ENCODE measurements at places on chromosomes 4 and X.

- DNase-seq = no peak
Measured at GRCh38 chrX:66622209-66622608, 16.7 kb downstream of the EDA2R start.

- no peak for DNase-seq
Measured at GRCh38 chrX:95919605-95920004, 765.0 kb upstream of the DIAPH2 start.

- no peak for DNase-seq
Measured at GRCh38 chr4:69156913-69157312, 57.6 kb downstream of the UGT2B11 start.

DNA sequence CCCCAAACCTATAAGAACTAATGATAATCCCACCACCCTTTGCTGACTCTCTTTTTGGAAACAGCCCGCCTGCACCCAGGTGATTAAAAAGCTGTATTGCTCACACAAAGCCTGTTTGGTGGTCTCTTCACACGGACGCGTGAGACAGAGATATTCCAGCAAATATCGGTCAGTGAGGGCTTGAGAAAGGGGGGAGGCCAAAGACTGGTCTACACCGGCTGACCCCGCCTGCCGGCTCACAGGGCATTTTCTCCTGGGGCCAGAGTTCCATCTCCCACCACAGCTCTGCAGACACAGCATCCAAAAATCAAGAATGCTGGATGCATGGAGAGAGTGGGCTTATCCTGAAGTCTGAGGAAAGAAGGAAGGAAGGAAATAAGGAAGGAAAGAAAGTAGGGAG is 176.0 kb downstream of the SHOX start:
- no peak for DNase-seq

GRCh38 chr4:26290321-26290720 is 30.5 kb upstream of the RBPJ start:
- no peak for DNase-seq

- no peak for DNase-seq
Measured at GRCh38 chr4:173556398-173557131, 26.5 kb upstream of the HAND2 start.

DNA sequence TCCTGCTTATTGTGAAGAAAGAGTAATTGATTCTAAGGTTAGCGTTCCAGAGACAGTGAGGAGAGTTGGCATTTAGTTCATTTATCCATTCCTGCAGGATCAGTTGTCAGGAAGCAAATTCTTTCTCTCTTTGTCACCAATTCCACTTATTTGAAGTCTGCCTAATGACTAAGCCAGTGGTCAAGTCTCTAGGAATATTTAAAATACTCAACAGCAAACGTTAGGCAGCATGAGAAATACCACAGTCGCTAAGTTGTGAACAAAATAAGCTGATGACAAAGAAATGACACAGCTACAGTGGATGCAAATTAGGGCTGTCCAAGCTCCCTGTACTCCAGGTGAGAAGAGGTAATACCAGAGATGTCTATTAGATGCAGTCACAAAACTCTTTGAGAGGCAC is 6.6 kb upstream of the MAGEB17 start:
- DNase-seq = no peak

DNA sequence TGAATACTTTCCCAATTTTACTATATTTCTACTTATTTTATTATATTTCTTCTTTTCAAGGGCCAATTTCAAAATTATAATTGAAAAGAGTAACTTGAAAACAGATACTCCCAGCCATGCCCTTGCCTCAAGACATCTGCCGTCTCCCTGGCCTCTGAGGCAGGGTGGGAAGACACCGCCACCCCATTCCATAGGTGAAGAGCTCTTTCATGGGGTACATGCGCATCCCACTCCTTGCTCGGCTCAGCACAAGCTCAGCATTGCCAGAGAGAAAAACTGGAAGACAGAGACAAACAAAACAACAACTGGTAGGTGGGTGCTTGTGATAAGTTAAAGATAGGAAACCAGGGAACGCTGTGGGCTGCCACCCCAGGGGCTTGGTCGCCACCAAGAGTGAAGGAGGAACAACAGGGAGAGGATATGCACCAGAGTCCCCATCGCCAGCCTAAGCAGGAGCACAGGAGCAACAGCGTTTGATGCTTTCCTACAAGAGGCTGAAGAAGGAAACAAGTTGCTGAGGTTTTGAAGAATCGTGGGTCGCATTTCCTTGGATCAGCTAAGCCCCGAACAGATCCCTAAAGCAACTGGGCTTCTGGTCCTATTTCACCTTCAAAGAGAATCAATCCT is 11.3 kb downstream of the TMEM154 start:
- DNase-seq = no peak

DNA sequence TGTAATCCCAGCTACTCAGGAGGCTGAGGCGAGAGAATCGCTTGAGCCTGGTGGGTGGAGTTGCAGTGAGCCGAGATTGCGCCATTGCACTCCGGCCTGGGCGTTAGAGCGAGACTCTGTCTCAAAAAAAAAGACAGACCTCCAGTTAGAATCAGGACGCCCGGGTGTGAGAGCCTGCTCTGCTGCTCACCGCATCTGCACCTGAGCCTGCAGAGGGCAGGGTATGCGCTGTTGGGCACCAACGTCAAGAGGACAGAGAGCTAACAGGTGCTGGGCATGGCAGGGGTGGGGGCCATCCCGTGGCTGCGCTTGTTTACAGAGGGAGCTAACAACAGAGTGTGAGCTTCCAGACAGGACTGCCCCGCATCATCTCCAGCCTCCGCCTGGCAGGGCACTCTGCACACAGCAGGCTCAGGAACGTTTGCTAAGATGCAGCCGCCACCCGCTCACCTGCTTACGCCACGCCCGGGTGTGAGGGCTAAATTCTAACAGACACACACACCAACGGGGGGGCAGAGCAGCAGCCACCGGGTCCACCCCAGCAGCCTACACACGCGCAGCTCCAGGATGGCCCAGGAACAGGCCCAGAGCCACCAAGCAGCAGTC is 50.0 kb upstream of the CPLX1 start:
- no peak for DNase-seq

DNA sequence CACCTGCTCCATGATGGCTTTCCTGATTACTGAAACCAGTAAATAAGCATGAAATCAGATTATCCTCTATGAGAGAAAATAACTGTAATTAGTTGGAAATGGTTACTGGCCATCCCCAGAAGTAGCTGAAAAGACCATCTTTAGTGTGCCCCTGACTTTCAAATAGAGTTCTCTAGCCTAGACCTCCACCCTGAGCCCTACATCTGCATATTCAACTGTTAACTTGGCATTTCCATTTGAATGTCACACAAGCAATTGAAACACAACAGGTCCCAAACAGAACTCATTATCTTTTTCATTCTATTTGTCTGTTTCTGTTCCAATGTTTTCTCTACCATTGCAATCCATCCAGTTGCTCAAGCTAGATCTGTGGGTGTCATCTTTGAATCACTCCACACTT is 952.3 kb downstream of the RPA4 start:
- no peak for DNase-seq

DNA sequence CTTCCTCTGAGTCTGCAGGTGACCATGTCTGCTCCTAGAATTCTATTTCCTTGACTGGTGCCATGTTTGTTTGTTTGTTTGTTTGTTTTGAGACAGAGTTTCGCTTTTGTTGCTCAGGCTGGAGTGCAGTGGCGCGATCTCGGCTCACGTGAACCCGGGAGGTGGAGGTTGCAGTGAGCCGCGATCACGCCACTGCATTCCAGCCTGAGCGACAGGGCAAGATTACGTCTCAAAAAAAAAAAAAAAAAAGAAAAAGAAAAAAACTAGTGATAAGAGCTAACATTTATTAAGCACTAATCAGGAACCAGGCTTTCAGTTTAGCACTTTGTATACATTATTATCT is 7.2 kb downstream of the SAT1 start:
- no peak for DNase-seq

DNA sequence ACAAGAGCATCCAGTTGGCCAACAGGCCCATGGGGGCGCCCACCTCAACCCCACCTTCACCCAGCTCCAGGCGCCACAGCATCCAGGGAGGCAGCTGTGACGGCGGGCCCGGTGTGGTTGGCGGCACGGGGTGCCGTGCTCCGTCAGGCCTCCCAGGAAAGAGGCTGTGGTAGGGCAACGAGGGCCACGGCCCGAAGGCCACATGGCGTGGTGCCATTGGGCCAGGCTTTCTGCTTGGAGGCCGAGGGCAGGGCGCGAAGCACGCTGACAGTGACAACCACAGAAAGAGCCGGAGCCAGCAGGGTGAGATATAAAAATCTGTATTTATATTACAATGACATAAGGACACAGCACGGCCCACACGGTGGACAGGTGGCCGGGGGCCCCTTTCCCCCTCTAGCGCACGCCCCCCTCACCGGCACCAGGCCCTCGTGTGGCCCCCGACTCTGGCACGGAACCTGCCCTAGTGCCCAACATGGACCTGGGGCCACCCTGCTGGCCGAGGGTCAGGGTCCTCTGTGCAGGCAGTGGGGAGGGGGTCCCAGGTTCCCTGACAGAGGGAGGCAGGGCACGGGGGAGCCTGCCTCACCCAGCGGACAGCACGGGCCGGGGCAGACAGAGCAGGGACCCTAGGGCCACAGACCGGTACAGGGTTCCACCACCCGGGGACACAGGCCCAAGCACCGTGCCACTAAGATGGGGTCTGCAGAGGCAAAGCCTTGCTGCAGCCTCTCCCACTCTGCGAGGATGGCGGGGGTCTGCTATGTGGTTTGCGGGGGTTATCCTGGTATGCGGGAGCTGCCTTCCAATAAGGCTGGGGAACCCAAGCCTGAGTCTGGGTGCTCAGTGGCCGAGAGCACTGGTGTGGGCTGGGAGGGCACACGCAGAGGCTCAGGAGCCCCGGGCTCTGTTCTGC is 5.5 kb upstream of the HAUS3 start:
- DNase-seq = no peak

DNA sequence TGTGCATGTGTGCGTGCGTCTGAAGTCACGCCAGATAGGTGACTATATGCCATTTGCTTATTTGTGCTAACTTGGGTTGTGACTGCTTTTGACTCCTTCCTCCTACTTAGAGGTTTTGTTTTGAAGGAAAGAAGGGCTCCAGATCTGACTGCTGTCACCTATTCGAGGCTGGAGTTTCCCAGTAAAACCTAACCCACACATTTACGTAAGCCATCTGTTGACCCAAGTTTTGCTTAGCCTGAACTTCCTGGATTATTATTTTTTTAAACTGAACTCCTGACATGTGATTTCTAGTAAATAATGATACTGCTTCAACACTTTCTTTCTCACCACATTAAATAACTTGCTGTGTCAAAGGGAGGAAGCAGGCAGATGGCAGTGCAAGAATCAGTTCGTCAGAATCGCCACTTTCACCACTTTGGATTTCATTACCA is 41.5 kb downstream of the DTHD1 start:
- DNase-seq = no peak

GRCh38 chr4:37464373-37465128 is 220.0 kb downstream of the NWD2 start:
- no peak for DNase-seq

DNA sequence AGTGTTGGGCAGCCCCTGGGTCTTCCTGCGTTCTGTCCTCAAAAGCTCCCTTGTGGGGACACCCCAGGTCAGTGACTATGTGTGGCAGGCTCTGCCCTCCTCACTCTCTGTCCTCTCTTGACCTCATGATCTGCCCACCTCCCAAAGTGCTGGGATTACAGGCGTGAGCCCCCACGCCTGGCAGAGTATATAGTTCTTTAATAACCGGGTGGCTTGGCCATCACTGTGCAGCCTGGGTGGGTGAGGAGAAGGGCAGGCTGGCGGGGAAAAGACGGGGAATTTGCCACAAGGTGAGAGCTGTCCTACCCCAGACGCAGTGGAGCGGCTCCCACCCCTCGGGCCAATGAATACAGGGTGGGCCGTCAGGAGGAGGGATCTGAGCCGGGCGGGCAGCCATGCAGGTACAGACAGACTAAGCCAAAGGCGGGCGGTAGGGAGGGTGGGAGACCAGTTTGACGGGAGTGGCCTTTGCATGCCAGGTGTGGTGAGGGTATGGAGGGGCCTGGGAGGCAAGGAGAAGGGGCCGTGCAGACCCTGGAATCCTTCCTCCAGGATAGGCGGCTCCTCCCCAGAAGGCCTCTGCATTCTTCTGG is 2.5 kb downstream of the SH3BP2 start:
- no peak for DNase-seq

- DNase-seq = no peak
Measured at GRCh38 chr4:26140150-26140898, 180.5 kb upstream of the RBPJ start.

DNA sequence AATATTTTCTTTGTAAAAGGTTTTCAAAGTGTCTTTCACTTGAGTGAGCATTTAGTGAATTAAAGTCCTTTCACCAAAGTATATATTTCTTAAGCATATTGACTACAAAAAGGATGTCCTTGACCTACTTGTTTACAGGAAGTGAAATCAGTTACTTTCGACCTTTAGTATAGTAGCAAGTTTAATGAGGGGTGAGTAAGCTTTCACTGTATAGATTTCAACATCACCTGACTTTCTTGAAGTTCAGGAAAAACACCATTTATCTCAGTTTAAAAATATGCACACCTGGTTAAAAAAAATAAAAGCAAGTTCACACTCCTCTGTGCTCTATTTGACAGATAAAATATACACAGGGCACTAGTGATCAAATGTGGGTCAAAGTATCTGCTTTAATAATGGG is 88.1 kb downstream of the CCSER1 start:
- no peak for DNase-seq

DNA sequence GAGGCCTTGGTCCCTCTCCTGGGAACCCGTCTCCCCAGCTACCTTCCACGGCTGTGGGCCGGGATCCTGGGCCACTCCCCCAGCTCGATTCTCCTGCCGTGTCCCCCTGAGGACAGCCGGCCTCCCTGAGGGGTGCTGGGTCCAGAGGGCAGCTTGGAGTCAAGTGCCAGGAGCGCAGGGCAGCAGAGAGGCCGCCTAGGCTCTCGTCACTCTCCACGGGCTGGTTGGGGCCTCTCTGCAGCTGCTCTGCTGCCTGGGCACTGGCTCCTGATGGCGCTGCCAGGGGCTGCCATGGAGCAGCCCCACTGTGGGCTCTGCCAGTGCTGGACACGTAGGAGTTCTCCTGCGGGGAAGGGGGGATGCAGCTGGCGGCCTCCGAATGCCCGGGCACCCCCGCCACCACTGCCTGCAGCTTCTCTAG is 6.7 kb downstream of the IRAK1 start:
- no peak for DNase-seq

DNA sequence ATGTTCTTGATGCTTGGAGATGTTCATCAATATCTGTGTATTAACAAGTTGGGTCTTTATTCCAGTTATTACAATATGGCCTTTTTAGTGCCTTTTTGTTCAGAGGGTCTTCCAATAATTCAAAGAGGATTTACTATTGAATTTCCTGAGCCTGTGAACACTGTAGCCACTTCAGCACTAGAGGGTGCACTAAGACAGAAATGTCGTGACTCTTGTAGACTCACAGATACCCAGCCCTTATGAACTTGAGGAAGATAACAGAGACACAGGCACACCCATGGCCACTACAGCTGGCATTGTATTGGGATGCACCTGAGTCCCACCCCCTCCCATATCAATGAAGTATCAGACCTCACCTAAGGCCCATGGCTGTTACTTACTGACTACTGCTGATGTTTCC is 54.4 kb upstream of the ACTRT1 start:
- no peak for DNase-seq

Data from stimulated activated CD4-positive, alpha-beta T cell treated with anti-CD3 and anti-CD28 coated beads, Interleukin-12 subunit alpha, Interleukin-12 subunit beta, amount 100 ng/mL, for 4 hours (primary cell).